Occipital lobe (tissue), 3 donors: ENCODE measurements at places on chromosomes 7 and 10.

GRCh38 chr10:100985336-100985735, 2.0 kb downstream of the MRPL43 start:
- DNase-seq = no peak

GRCh38 chr7:115033917-115034459, 112.1 kb downstream of the MDFIC start:
- DNase-seq = no peak

DNA sequence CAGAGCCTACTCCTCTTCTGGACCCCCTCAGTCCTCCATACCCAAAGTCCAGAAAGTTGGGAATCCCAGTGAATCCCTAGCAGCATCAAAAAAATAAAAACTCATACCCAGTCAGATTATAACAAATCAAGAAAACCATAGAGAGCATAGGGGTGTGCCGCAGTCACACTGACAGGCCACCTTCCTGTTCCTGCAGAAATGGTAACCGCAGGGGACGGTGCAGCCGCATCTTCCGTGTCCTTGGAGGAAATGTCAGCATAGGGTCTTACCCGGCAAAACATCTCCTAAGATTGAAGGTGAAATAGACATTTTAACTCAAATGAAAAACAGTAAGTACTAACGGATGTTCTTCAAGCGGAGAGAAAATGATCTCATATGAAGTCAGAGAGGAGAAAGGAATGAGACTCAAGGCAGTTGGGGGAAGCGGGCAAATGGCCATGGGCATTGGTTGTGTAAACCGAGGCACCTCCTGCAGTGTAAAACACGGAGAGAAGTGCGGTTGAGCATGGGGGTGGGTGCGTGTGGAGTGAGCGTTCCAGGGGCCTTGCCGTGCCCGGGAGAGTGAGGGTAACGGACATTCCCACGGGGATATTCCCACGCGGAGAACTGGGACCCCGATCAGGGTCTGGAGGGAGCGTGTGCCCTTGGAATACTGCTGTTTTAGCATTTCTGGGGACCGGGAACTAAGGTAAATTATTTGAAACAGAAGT, 110.8 kb downstream of the NKX6-2 start:
- no peak for DNase-seq

- DNase-seq = no peak
Measured at GRCh38 chr7:89238156-89238555, 442.6 kb upstream of the TEX47 start.

GRCh38 chr10:108544500-108545120, 1378.7 kb downstream of the XPNPEP1 start:
- DNase-seq = peak; percentile 17

DNA sequence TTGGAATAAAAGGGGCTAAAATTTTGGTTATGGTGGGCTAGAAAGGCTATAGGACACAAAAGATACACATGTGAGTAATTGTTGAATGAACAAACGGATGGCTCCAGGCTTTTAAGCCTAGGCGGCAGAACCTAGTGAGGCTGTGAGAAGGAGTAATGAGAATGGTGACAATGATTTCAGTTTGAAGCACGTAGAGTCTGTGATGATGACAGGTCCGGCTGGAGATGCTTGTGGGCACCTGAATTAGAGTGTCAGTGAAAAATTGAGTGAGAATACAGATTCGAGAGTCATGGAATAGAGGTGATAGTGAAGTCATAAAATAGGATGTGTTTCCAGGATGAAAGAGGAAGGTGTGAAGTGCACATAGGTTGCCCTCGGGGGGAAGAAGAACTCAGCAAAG, 170.6 kb downstream of the TMEM178B start:
- DNase-seq = no peak

GRCh38 chr10:13660551-13660920, 73.8 kb downstream of the PRPF18 start:
- no peak for DNase-seq

GRCh38 chr7:37315772-37316715, 132.6 kb downstream of the ELMO1 start:
- DNase-seq = no peak

DNA sequence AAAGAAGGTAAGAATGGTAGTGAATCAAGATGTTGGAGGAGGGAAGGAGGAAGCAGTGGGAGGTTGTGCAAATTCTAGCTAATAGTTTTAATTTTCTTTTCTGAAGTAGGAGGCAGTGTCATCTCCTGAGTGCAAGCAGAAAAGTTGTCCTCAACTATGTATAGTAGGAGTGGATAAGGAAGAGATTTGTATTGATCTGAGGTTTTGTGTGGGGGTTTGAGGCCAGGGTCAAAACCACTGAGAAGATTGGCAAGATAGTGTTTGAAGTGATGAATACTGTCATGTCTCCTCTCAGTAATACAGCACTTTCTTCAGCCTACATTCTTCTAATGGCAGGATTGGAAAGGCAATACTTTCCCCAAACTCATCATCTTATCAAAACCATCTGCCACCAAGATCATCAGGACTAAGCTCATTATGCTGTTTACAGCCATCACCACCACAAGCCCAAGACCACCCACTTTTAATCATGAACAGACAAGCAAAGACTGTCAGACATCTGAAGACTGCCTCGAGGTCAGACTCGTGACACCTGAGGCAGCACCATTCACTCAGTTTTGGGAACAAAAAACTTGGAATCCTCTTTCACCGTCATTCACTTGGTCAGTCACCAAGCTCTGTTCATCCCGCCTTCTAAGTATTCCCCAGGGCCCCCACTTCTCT, 1.5 kb upstream of the MIOS start:
- DNase-seq = no peak

- no peak for DNase-seq
Measured at GRCh38 chr10:33113466-33113865, 155.4 kb upstream of the ITGB1 start.

GRCh38 chr7:73909051-73909941, 48.3 kb downstream of the TMEM270 start:
- no peak for DNase-seq

DNA sequence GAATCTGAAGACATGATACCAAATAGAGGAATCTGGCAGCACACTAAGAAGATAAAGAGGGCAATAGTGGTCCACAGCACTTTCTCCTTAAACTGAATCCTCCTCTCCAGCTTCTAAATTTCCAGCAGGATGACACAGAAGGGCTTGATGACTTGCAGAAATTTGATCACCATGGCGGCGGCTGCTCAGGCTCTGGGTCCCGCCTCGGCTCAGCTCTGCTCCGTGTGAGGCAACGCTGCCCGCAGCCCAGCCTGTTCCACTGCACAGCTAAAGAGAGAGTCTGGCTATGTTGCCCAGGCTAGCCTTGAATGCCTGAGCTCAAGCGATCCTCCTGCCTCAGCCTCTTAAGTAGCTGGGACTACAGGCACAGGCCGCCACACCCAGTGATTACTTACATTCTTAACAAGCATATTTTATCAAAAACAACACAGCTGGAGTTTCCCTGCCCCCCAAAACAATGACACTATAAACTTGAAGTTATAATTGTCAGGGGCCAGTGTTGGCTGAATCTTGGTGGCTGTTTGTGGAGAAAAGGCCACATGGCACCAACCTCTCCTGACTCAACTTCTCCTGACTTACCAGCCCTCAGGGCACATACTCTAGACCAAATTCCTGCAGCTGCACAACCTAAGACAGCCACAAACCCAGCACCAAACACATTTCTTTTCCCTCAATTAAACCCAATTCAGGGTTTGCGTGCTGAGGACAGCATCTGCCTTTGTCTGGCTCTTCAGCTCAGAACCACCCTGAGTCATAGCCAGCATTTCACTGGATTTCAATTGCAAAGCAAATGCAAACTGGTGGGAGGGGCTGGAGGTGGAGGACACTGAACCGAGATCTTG, 11.6 kb upstream of the TNPO3 start:
- DNase-seq = no peak

GRCh38 chr10:89813546-89813945, 112.2 kb downstream of the KIF20B start:
- no peak for DNase-seq

DNA sequence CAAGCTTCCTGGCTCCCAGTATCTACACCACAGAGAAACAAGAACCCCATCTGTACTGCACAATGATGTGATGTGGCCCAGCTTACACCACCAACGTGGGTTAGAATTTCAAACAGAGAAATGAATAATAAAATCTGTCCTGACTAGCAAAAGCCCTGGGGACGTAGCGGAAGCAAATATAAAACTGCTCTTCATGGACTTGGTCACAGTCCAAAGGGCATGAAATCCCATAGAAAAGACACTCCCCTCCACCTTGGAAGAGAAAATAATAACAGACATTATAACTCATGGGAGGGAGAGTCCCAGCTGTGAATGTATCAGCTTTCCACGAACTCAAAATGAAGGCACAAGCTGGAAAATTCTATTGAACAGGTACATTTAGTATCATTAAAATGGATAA, 205.3 kb upstream of the GALNT17 start:
- no peak for DNase-seq

DNA sequence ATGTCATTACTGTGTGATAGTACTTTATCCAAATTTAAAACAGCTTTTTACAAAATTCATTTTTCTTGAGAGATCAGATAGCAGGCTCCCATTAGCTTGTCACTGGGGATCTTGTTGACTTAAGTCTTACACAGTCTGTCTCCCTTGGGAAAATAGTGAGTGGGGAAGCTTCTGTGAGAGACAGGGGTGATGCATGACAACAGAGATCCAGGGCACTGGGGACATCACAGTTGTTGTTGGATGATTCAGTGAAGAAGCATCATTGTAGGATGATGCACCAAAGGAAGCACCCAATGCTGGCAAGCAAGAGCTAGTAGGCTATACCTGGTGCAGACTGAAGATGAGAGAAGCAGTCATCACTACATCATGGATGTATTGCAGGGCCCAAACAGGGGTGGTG, 284.7 kb downstream of the HDAC9 start:
- no peak for DNase-seq

DNA sequence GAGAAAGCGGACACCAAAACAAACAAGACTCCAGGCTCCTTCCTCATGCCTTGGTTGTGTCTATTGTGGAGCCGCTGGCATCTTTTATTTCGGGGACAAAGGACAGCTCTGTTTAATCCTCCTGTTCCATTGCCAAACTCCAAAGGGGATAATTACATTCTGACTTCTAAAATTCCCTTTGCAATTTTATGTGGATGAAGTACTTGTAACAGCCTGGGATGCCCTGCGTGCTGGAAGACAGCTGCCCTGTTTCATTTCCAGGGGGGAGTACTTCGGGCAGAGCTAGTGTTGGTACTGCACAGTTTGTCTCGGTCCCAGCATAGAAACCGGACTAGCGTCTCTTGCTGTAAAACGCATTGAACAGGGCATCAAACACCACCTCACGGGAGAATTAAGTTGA, 90.9 kb downstream of the BAMBI start:
- peak; percentile 13 for DNase-seq

GRCh38 chr10:90866050-90866598, 5.7 kb upstream of the RPP30 start:
- DNase-seq = no peak

DNA sequence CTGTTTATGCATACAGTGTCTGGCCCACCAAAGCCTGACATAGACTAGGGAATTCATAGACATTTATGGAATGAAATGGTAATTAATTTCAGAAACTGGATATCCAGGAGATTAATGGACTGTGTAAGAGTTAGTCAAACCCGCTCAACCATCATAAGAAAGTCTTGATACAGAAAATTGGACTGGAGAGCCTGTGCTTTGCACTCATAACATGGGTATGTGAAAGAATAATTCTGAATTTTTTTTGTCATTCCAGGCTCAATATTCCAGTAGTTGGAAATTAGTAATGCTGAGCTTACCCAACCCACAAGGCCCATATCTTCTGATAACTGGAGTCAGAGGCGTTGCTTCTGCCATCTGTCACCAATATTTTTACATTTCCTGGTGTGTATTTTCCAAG, 799.7 kb upstream of the IGFBP3 start:
- no peak for DNase-seq

- peak; percentile 9 for DNase-seq
Measured at GRCh38 chr7:112484671-112485167, 3.9 kb downstream of the LSMEM1 start.

GRCh38 chr10:130140425-130140824, 4.2 kb downstream of the GLRX3 start:
- DNase-seq = no peak

DNA sequence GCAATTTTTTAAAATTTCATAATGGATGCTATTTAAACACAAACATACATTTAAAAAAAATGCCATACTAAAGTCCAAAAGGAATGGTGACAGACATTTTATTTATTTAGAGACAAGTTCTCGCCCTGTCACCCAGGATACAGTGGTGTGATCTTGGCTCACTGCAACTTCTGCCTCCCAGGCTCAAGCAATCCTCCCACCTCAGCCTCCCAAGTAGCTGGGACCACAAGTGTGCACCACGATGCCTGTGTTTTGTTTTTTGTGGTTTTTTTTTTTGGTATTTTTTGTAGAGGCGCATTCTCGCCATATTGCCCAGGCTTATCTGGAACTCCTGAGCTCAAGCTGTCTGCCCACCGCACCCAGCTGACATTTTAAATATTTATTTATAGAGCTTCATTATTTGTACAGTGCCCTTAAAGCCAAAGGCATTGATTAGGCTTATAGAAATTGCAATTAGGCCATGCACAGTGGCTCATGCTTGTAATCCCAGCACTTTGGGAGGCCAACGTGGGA, 703.5 kb downstream of the AUTS2 start:
- no peak for DNase-seq

DNA sequence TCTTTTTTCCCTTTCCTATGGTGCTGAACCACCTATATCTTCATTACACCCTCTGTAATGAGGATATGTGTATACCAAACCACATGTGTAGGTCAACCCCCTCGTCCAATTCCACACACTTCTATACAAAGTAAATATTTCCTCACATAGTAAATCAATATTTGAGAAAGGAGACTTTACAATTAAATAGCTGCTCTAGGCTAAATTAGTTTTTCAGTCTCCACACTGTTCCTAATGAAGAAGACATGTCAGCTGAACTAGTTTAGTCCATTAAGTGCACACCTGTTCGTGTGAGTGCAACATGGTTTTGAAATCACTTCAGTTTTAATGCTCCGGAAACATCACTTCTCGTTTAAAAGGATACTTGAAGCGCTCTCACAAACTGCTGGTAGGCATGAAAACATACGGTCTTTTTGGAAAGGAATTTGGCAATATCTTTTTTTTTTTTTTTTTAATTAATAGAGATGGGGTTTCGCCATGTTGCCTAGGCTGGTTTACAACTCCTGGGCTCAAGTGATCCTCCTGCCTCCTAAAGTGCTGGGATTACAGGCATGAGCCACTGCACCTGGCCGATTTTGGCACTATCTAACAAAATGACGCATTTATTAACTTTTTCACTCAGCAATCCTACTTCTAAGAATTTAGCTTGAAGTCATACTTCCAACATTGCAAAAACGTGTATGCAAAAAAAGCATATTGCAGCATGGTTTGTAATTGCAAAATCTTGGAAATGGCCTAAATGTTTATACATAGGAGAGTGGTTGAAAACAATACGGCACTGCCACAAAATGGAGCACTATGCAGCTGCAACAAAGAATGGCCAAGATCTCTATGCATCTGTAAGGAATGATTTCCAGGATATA, 2.1 kb upstream of the XRCC2 start:
- no peak for DNase-seq

DNA sequence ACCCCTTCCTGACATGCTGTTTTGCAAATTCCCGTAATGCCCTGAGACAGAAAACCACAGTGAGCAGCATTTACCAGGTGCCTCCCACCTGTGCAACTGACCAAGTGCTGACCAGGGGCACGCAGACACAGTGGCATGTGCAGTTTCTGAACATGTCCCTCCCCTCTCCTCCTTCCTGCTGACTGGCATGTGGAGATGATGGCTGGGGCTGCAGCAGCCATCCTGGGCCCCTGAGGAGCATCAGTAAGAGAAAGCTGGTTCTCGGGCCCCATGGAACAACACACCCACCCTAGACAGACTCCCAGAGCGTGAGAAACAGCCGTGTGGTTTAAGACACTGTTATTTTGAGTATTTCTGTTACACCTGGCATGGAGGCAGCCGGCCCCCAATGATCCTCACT, 66.2 kb upstream of the PDGFA start:
- DNase-seq = no peak

- no peak for DNase-seq
Measured at GRCh38 chr7:91653286-91653685, 227.2 kb downstream of the MTERF1 start.
